ENCODE measurements at places on chromosomes 3 and 15.

DNA sequence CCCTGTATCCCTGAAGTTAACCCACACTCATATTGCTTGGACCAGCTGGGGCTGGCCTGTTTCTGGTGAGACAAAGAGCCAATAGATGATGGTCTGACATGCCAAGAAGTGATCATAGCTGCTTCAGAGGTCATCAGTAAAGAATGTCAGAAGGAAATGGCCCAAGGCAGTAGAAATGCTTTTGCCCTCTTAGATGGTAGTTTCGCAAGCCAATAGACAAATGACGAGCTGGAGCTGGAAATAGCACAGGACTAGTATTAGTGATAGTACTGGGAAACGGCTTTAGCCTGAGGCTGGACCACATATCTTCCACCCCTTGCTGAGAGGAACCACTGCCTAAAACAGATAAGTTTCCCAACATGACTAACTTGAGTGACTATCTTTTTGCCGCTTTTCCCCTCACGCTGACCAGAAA lies 176.1 kb upstream of the THBS1 start:
- DNase-seq: no peak

- no peak for DNase-seq
These were observed 40.0 kb downstream of the ZXDC start for GRCh38 chr3:126435456-126436315.

DNA sequence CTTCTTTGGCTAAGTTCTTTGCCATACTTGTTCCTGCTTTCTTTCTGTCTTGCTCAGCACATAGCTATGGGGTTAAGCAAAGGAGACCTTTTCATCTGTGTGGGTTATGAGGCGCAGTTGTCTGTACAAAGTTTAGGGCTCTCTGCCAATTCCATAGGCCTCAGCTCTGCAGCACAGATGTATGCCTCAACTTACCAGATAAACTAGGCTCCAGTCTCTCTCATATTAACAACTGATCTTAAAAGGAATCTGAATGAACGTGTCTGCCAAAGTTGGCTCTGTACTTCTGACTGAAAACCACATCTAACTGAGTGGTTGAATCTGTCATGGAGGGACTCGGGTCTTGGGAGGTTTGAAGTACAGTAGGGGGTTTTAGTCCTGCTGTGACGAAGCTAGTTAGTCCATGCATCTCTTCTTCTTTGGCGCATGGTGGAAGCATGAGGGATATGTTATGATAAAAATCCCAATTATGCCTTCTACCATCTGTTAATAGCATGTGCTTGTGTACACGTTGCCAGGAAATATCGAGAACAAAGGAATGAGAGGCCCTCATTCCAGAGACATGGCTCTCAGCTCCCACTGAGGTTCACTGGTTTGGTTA lies 114.6 kb upstream of the TSC22D2 start:
- DNase-seq: no peak

DNA sequence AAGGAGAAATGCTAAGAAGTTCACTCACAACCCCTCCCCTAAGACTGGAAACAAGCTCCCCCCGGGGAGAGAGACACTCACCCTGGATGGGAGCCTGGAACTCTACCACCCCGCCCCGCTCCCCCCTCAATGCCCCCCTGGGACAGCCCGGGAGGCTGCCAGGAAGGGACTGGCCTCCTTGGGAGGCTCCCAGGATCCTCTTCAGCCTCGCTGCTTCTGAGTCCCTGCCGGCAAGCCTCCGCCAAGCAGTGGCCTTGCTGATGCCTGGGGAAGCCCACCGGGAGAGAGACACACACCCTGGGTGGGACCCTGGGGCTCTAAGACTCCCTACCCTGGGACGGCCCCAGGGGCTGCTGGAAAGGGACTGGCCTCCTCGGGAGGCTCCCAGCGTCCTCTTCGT lies 33.4 kb downstream of the CPEB1 start:
- no peak for DNase-seq

DNA sequence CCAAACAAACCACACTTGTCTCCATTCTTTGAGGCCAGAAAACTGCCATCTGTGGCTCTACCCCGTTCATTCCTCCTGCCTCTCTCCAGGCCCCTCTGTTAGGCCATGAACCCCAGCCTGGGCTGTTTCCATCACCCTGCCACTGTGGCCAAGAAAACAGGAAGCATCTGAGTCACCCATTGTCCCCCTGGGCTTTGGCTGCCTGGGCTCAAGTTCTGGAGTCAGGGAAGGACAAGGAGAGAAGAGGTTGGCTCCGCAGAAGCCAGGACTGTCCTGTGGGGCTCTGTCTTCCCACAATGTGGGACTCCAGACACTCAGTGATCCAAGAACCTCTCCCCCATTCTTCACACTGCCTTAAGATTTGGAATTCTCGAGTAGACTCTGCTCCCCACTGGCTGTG lies 14.8 kb upstream of the LCTL start:
- DNase-seq: no peak

- DNase-seq: no peak
These were observed 68.1 kb upstream of the MAGI1 start for GRCh38 chr3:66106788-66107187.

GRCh38 chr3:127669541-127670228 lies 3.1 kb upstream of the ABTB1 start:
- no peak for DNase-seq

GRCh38 chr3:139128803-139129202 lies 84.1 kb upstream of the PRR23C start:
- DNase-seq: no peak

DNA sequence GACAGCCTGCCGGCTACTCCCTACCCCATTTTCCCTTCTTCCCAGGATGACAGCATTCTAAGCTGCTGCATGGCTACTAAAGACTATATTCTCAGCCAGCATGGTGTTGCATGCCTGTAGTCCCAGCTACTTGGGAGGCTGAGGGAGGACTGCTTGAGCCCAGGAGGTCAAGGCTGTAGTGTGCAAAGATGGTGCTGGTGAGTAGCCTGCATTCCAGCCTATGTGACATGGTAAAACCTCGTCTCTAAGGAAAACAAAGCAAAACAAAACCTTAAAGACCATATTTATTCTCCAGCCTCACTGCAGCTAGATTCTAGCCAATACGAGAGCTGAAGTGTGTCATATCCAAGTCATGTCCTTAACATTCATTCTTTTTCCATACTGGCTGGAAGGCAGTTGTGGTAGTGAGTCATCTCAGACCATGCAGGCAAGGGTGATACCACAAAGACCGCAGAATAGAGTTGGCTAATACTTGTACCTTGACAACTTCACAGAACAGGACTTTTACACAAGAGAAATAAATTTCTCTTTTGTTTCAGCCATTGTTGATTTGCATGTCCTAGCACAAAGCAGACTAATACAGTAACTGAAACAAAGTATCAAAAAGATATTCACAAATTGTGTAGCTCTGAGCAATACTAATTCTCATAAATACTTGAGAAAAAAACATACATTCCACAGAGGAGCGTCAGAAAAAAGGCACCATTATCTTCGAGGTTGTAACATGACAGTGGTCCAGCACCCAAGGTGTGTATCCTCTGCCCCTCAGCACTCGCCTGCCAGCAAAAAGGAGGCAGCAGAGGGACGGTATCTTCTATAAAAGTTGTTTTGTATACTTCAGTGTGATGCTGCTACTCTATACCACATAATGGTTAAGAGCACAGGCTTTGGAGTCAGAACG lies 14.8 kb downstream of the PBRM1 start:
- no peak for DNase-seq

GRCh38 chr15:92226020-92226612 lies 167.6 kb upstream of the ST8SIA2 start:
- no peak for DNase-seq

- DNase-seq: no peak
These were observed 10.4 kb downstream of the PLA2G4D start for GRCh38 chr15:42083916-42084315.

DNA sequence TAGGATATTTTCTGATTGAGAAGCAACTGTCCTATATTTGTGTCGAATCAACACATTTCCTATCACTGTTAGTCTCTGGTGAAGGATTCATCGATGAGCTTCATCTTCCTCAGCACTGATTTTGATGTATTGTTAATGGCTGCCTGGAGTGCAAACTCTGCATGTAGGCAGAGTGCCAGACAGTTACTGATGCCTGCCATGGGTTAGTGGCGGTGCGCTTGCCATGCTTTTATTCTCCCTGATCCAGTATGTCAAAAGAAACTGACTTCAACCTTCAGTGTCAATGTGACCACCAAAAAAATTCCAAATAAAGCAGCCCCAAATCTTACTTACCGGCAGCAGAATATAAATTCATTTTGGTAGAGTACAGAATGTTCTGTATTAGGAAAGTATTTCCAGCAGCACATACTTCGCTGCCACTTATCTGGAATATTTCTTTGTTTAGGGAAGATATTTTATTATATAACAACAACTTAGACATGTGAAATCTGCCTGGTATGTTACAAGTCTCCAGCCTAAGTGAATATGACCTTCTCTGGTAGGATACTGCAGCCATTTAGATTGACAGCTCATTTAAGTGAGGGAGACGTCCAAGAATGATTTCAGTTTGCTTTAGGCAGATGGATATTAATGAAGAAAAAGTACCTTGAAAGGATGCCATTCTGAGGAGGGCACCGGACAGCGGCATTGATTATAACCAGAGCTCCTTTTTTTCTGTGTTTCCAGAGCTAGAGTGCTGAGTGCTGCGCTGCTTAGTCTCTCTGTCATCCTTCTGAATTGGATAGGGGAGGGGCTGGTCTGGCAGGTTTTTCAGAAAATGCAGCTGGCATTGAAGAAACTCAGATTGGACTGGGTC lies 59.9 kb downstream of the ARHGEF26 start:
- DNase-seq: no peak

All from DMS 273 treated with DMSO at 0.1 percent for 48 hours (cell line).